ENCODE measurements at places on chromosomes 12 and 14. TPM values are rescaled to one million over a fixed set of nuclear protein-coding genes. Genes with fewer than 3 reads are reported as not detected.

Gene KRAS
- total RNA-seq = 23.5 TPM

Gene SLC2A13
- 3.6 TPM for total RNA-seq

Gene FRMD6
- 302 TPM for total RNA-seq

Gene MDM1
- total RNA-seq = 10.0 TPM

Gene STXBP6
- 0.35 TPM for total RNA-seq

Gene CIT
- 3.2 TPM for total RNA-seq

Gene AQP2
- not detected for total RNA-seq

Gene MED13L
- total RNA-seq = 90.5 TPM

Measured in mammary epithelial cell (primary cell).